ENCODE measurements at places on chromosomes 2 and 18. TPM values are rescaled to one million over a fixed set of nuclear protein-coding genes. Genes with fewer than 3 reads are reported as not detected.

The PSMA8 gene
- polyA plus RNA-seq = not detected

The POU3F3 gene
- not detected for polyA plus RNA-seq

The TUBA3E gene
- polyA plus RNA-seq = 0.05 TPM

The ONECUT2 gene
- 0.09 TPM for polyA plus RNA-seq

The PSD4 gene
- polyA plus RNA-seq = 5.9 TPM

The GRB14 gene
- polyA plus RNA-seq = 4.6 TPM

The C2orf80 gene
- not detected for polyA plus RNA-seq

The WDR33 gene
- 9.3 TPM for polyA plus RNA-seq

The ADI1 gene
- 109 TPM for polyA plus RNA-seq

The IWS1 gene
- 9.5 TPM for polyA plus RNA-seq

Data from adipose tissue (tissue), 3 donors.